Inflammatory macrophage (primary cell): ENCODE measurements at places on chromosomes 1 and 21.

DNA sequence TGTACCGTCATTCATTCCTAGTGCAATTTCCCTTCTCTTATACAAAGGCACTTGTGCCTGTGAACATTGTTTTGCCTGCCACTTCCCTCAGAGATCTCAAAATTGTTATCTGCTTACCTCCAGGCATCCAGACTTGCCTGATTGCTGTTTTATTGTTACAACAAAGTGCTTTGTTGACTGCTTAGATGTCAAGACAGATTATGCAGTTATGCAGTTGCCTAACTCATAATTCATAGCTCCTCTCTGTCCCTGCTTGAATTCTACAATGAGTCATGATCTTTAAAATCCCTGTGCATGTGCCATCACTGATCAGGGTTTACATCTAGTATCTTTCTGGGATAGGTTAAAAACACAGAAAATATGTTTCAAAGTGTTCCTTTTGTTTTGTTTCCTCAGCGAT lies 24.5 kb downstream of the CXADR start:
- no peak for DNase-seq

GRCh38 chr1:172176206-172176605 lies 244.3 kb upstream of the C1orf105 start:
- no peak for DNase-seq

DNA sequence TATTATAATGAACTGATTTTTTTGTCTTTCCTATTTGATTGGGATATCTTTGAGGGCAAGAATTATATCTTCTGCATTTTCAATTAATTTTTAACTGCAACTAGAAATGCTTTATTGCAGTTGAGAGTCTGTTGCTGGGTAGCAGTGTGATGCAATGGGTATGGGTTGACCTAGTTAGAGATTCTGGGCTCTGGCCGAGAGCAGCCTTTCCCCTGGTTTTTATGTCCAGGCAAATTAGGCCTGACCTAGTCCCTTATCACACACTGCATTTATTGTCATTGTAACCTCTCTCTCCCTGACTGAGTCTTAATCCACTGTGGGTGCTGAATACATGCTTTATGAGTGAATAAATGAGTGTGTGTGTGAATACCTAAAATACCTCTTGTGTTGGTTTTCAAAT lies 206.4 kb upstream of the PTGFR start:
- no peak for DNase-seq

GRCh38 chr1:184052194-184052559 lies 647 bp downstream of the TSEN15 start:
- DNase-seq, result no peak

DNA sequence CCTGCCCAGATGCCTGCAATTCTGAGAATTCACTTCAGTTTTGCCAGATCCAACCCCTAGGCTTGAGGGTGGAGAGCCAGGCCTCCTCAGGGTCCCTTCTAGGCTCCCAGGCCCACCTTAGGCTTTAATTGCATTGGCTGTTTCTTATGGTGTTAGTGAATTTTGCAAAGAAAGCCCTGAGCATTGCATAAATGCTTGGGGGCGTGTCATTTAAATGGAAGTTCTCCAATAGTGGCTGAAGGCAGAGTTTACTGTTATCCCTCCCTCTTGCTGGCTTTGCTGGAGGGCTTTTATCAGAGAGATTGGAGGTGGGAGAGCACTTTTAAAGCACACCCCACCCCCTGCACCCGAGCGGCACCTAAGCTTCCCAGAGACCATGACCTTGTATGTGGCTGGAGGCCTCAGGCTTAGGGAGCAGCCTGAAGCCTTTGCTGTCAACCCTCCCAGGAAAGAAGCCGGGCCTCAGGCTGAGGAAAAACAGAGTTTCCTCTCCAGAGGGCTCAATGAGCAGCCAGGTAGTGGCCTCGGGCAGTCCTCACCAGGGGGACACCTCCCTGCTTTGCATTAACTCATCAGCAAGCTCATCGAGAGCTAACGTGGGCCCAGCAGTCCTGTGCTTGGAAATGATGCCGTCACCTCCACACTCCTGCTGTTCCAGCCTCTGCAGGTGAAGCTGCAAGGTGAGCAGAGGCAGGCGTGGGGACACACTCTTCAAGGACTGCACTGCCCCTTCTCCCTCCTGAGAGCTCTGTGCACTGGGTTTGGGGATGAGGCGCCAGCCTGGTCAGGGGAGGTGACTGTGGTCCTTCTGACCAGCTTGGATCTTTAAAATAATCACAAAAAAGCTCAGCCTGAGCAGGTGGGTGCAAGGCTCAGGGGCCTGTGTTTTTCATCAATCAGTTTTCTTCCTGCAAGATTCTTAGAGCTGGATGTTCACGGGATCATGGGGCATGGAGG lies 58.0 kb downstream of the STUM start:
- DNase-seq, result no peak
